ENCODE measurements at places on chromosomes 1 and 21. TPM values are rescaled to one million over a fixed set of nuclear protein-coding genes. Genes with fewer than 3 reads are reported as not detected.
A peak's percentile ranks its signal among the peaks of the same experiment; 100 is the strongest.

DNA sequence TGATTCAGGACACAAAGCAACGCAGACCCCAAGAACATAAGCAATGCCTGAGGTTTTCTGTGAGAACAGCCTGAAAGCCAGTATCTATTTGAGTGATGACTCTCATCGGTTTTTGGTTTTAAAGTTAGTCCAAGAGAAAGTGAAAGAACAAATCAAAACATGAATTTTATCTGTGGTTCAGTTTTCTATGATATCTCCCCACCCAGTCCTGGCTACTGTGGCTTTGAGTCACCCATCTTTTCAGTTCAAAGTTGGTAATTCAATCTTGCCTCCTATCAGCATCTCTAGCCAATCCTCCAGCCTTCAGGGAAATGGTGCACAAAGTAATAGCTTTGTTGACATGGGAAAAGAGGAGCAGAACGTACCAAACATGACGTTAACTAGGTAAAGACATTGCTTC lies 40.5 kb upstream of the KRTAP19-8 start:
- no peaks in the 10 kb centered on the region for H3K27me3 ChIP-seq
- no peaks in the 10 kb centered on the region for H3K4me1 ChIP-seq
- DNase-seq: no peak
- no peaks in the 10 kb centered on the region for H3K36me3 ChIP-seq
- no peak overlapping the region for H3K4me3 ChIP-seq

DNA sequence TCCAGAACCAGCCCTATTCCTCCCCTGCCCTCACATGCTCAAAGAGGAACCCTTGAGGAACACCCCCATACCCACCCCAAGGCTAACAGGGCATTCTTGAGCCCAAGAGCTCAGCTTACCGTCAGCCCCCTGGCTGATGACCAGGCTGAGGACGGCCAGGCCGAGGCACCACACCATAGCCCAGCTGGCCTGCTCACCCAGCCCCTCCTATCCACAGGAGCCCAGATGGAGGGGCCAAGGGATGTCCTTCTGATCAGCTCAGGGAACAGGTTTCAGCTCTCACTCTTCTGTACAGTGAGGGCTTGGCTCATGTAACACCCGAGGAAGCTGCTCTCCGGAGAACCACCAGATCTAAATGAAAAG lies 2.2 kb downstream of the IGSF9 start:
- no peaks in the 10 kb centered on the region for H3K36me3 ChIP-seq
- no peak overlapping the region for H3K27ac ChIP-seq
- no peak for DNase-seq

Gene IFI44
- 43.5 TPM for total RNA-seq

DNA sequence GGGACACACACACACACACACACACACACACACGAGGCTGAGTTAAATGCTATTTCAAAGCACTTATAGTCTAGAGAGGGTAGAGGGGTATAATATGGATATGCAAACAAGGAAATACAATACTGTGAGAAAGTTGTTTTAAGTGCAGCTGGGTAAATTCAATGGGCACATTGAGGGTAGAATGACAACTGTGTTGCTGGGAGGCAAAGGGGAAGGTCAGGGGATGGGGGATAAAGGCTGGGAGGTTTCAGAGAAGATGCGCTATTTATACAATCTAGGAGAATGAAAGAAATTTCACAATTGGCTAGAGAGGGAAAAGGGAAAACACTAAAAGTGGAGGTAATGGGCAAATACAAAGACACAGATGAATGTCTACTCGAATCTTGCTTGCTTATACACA lies 19.4 kb downstream of the EXTL2 start:
- H3K4me1 ChIP-seq: no peaks in the 10 kb centered on the region
- no peaks in the 10 kb centered on the region for H3K36me3 ChIP-seq
- DNase-seq: no peak
- no peak overlapping the region for H3K4me3 ChIP-seq
- no peak overlapping the region for H3K27ac ChIP-seq
- H3K27me3 ChIP-seq: no peaks in the 10 kb centered on the region

GRCh38 chr1:92817986-92818764 lies 13.7 kb upstream of the RPL5 start:
- H3K4me1 ChIP-seq: no peaks in the 10 kb centered on the region
- DNase-seq: no peak
- H3K27ac ChIP-seq: no peak overlapping the region
- H3K36me3 ChIP-seq: no peaks in the 10 kb centered on the region

Gene VTCN1
- total RNA-seq: not detected

- peaks cover 7% of the 10 kb centered on the region for H3K36me3 ChIP-seq
- peaks cover 10% of the 10 kb centered on the region for H3K4me1 ChIP-seq
- H3K27ac ChIP-seq: peak overlapping the region; percentile 17
- no peak for DNase-seq
- H3K4me3 ChIP-seq: no peak overlapping the region
These were observed 25.2 kb upstream of the PRDX6 start for GRCh38 chr1:173451981-173452380.

- H3K4me1 ChIP-seq: no peaks in the 10 kb centered on the region
- H3K4me3 ChIP-seq: no peak overlapping the region
- no peaks in the 10 kb centered on the region for H3K36me3 ChIP-seq
- H3K27ac ChIP-seq: no peak overlapping the region
These were observed 115.6 kb downstream of the ZNF281 start for GRCh38 chr1:200294241-200294640.

Gene RAB25
- not detected for total RNA-seq

Gene FBXO42
- total RNA-seq: 71.2 TPM

Gene CASZ1
- 20.6 TPM for total RNA-seq

GRCh38 chr1:239516579-239516978 lies 130.2 kb downstream of the CHRM3 start:
- H3K27ac ChIP-seq: no peak overlapping the region
- H3K27me3 ChIP-seq: no peaks in the 10 kb centered on the region
- H3K4me3 ChIP-seq: no peak overlapping the region
- no peak for DNase-seq

Gene MYCL
- total RNA-seq: 0.42 TPM

DNA sequence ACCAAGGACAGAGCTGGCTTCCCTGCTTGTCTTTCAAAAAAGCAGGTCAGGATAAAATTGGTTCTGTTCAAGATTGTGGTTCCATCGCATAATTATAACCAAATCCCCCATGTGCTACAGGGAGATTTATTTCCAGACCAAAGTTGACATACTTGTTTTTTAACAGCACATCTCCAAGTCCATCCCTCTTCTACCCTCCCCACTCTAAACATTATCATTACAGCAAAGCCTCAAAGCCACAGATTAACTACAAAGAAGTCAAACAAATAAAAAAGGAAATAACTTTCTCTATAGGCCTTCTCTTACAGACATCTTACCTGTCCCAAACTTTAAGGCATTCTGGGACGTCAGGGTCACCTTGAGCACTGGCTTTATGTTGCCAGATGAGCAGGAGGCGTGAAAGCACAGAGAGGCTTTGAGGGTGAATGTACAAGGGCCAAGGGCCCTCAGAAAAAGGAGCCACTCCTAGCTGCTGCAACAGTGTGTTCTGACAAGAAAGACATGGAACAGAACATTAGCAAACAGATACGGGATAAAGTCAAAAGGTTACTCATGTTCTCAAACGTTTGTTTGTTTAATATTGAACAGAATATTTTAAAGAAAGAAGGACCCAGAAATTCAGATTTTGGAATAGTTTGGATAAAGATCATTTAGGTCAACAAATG lies 31.2 kb downstream of the UBR4 start:
- H3K4me3 ChIP-seq: no peak overlapping the region
- no peak overlapping the region for H3K27ac ChIP-seq
- H3K36me3 ChIP-seq: peaks cover 79% of the 10 kb centered on the region
- H3K27me3 ChIP-seq: no peaks in the 10 kb centered on the region
- no peaks in the 10 kb centered on the region for H3K4me1 ChIP-seq

DNA sequence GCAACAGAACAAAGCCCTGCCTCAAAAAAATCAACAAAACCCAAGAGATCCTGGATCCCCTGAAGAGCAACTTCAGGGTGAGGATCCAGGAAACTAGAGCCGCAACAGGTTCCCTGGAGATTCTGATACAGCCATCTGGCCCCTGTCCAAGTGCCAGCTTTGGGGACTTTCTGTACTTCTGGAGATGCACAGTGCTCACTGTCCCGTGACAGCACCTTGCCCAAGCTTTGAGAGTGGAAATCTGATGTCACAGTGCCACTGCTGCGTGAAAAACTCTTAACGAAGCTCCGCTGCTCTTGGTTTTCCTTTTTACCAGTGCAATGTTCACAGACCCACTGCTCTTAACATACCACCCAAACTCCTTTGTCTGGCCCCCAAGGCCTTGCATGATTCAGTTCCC lies 26.3 kb downstream of the STK40 start:
- peaks cover 17% of the 10 kb centered on the region for H3K4me1 ChIP-seq
- no peak for DNase-seq
- no peak overlapping the region for H3K27ac ChIP-seq
- peaks cover 31% of the 10 kb centered on the region for H3K36me3 ChIP-seq

- no peaks in the 10 kb centered on the region for H3K36me3 ChIP-seq
- no peak for DNase-seq
- H3K27me3 ChIP-seq: no peaks in the 10 kb centered on the region
- no peaks in the 10 kb centered on the region for H3K4me1 ChIP-seq
These were observed 14.7 kb upstream of the SLC19A1 start for GRCh38 chr21:45556645-45557615.

DNA sequence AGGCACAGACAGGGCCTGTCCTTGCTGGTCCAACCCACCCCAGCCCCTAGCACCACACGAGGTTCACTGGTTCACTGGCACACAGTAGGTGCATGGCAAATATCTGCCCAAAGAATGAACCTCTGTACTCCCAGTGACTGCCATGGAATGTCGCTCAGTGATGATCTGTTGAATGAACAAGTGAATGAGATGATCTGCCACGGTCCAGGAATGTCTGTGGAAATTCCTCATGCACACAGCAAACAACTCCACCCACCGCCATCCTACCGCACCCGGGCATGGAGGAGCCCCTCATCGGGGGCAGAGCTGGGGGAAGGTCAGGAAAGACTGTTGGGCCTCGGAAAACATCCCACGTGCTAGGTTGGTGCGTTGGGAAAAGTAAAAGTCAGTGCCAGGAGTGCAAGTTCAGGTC lies 1.7 kb downstream of the HSPG2 start:
- H3K27ac ChIP-seq: peak overlapping the region; percentile 99
- H3K4me1 ChIP-seq: peaks cover 44% of the 10 kb centered on the region
- H3K4me3 ChIP-seq: peak overlapping the region; percentile 75

GRCh38 chr1:24454673-24455072 lies 39.1 kb downstream of the NIPAL3 start:
- no peaks in the 10 kb centered on the region for H3K4me1 ChIP-seq
- peaks cover 11% of the 10 kb centered on the region for H3K36me3 ChIP-seq
- no peak for DNase-seq

DNA sequence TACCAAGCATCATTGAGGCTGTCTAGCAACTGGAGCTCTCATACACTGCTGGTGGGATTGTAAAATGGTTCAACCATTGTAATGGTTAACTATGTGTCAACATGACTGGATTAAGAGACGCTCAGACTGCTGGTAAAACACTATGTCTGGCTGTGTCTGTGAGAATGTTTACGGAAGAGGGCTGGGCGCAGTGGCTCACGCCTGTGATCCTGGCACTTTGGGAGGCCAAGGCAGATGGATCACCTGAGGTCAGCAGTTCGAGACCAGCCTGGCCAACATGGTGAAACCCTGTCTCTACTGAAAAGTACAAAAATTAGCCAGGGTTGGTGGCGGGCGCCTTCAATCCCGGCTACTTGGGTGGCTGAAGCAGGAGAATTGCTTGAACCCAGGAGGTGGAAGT lies 4.8 kb upstream of the FCRLA start:
- no peak overlapping the region for H3K4me3 ChIP-seq
- H3K36me3 ChIP-seq: no peaks in the 10 kb centered on the region
- no peaks in the 10 kb centered on the region for H3K27me3 ChIP-seq
- no peaks in the 10 kb centered on the region for H3K4me1 ChIP-seq

DNA sequence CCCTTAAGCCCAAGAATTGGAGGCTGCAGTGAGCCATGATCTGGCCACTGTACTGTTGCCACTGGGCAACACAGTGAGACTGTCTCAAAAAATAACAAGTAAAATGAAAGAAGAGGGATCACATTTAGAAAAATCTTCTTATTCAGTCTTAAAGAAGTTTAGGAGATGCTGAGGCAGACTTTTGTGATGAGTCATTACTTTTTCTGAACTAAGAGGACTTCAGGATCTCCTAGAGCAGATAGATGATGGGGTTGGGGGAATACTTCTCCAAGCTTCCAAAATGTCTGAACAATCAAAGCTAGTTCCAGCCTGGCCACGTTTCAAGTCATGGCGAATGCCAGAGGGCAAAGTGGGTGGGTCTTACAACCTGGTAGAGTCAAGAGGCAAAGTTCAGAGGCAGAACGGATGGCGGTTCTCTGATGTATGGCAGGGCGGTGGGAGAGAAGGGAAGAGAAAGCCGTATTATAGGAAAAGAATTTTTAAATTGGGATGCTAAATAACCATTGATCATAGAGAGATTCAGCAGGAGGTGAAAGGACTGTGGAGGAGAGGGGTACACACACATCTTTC lies 2.1 kb upstream of the CIART start:
- H3K27ac ChIP-seq: peak overlapping the region; percentile 96
- DNase-seq: no peak
- peaks cover 10% of the 10 kb centered on the region for H3K4me1 ChIP-seq
- H3K27me3 ChIP-seq: no peaks in the 10 kb centered on the region

GRCh38 chr21:38386967-38387366 lies 111.3 kb downstream of the ERG start:
- H3K27ac ChIP-seq: no peak overlapping the region
- H3K4me3 ChIP-seq: no peak overlapping the region
- no peak for DNase-seq
- H3K27me3 ChIP-seq: no peaks in the 10 kb centered on the region

Gene C4BPB
- 0.54 TPM for total RNA-seq

Gene CNTN2
- 0.68 TPM for total RNA-seq

- H3K27me3 ChIP-seq: no peaks in the 10 kb centered on the region
- peaks cover 5% of the 10 kb centered on the region for H3K4me1 ChIP-seq
- no peak for DNase-seq
- H3K4me3 ChIP-seq: no peak overlapping the region
- H3K36me3 ChIP-seq: no peaks in the 10 kb centered on the region
These were observed 7.5 kb upstream of the PSEN2 start for GRCh38 chr1:226862890-226863289.

Gene TFF2
- not detected for total RNA-seq

GRCh38 chr1:7136166-7136953 lies 351.1 kb downstream of the CAMTA1 start:
- no peaks in the 10 kb centered on the region for H3K4me1 ChIP-seq
- no peaks in the 10 kb centered on the region for H3K27me3 ChIP-seq
- H3K36me3 ChIP-seq: no peaks in the 10 kb centered on the region
- no peak overlapping the region for H3K27ac ChIP-seq
- no peak for DNase-seq
- no peak overlapping the region for H3K4me3 ChIP-seq

DNA sequence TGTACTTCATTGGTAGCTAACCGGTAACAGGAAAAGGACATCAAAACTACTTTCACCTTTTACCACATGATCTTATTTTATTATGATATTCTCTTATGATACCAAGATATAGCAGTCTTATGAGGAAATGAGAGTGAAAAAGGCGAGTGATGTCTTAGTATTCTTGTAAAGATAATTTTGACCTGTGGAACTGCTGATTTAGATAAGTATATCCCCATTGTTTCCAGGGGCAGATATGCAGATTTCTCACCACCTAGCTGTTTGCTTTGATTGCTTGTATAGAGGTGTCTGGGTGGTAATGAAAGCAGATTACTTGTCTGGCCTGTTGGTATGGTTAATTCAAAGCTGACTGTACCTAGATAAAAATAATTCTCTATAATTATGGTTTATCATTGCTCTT lies 53.1 kb downstream of the SYNJ1 start:
- peaks cover 9% of the 10 kb centered on the region for H3K36me3 ChIP-seq
- DNase-seq: no peak
- H3K27me3 ChIP-seq: no peaks in the 10 kb centered on the region
- no peak overlapping the region for H3K4me3 ChIP-seq
- H3K4me1 ChIP-seq: no peaks in the 10 kb centered on the region

- H3K27me3 ChIP-seq: no peaks in the 10 kb centered on the region
- no peak overlapping the region for H3K27ac ChIP-seq
- H3K4me3 ChIP-seq: no peak overlapping the region
- H3K36me3 ChIP-seq: no peaks in the 10 kb centered on the region
- peaks cover 31% of the 10 kb centered on the region for H3K4me1 ChIP-seq
These were observed 85.5 kb downstream of the SYT2 start for GRCh38 chr1:202624781-202625108.
